Endothelial cell (in vitro differentiated cells): ENCODE measurements at places on chromosomes 5 and 9.
A peak's percentile ranks its signal among the peaks of the same experiment; 100 is the strongest.

DNA sequence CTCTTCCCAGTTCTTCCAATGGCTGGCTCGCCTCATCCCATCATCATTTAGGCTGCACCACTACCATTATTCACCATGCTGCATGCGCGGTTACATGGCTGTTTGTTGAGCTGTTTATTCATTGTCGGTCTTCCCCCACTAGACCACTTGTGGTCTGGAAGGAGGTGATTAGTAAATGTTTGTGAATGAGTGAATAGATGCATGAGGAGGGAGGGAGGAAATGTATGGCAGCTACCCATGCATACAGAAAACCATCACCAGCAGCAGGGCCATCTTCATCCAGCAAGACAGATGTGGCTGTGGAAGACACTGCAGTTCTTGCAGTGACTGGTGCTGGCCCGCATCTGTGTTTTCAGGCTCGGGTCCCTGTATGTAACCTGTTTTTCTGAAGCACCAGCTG, 113.3 kb upstream of the SAP30L start:
- no peak for DNase-seq

DNA sequence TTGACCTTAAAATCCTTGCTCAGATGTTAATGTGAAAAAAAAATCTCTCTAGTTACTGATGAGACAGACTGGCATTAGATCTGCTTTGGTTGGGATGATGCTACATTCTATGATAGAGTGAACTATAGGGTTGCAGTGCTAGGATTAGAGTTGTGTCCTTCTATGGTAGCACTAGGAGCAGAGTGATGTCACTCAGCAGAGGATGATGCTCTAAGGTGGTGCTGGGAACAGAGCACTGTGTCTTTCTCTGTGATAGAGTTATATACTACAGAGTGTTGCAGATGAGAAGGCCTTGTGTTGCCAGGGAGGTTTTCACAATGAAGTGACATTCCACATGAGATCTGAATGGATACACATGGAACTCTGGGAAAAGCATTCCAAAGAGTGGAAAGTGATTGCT, 462.3 kb downstream of the CDH12 start:
- DNase-seq = no peak

- DNase-seq = no peak
These were observed 14.6 kb upstream of the CFAP95 start for GRCh38 chr9:69805962-69806515.

DNA sequence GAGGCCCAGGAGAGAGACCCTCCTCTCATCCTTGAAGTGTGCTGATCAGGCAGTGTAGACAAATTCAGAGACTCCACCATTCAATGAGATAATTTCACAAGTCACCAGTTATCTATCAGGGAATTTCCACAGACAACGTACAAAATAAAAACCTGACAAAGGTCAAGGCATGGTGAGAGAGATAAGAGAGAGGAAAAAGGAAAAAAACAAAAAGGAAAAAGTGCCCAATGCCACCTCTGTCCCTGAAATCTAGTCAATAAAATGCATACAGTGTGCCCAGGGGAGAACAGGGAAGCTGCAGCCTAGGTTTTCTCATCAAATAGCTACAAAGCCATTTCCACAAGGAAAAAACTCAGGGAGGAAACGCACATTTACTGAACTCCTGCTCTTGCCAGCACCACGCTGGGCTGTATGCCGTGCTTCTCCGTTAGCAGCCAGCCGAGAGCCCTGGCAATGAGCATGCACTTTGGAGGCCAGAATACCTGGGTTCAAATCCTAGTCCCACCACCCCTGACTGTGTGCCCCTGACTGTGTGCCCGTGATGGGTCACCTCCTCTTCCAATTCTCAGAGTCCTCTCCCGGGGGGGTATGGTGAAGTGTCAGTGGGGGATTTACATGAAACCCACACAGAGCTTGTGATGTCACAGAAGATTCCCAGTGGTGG, 11.6 kb downstream of the WHRN start:
- DNase-seq = no peak

DNA sequence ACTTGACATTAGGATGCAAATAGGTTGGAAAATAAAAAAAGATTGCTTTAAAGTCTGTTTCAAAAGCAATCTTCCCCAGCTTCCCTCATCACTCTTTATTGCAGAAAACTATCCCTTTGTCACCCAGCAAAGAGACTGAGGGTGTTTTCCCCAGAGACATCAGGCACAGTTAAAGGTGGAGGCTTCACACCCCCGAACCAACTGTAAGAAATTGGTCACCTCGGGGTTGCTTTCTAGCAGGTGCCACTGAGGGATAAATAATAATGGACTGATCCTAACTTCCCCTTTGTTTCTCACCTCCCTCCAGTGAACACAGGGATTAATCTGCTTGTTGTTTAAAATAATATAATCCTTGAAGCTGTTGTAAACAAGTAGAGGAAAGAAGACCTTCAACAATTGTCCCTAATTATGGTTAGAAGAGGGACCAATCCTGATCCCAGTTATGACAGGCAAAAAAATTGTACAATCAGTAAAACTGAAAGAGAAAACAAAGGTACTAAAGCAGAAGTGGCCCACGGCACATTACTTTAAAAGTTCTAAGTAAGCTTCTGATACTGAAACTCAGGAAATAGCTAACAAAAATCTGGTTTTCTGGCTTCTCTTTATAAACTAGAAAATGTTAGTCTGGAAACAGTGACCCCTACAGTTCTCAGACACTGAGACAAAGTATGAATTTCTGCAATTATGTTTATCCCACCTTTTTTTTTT, 6.6 kb upstream of the PCSK1 start:
- no peak for DNase-seq

GRCh38 chr9:124475868-124476690, 25.8 kb downstream of the ADGRD2 start:
- DNase-seq = no peak

GRCh38 chr5:26948921-26949320, 89.5 kb downstream of the CDH9 start:
- DNase-seq = no peak

DNA sequence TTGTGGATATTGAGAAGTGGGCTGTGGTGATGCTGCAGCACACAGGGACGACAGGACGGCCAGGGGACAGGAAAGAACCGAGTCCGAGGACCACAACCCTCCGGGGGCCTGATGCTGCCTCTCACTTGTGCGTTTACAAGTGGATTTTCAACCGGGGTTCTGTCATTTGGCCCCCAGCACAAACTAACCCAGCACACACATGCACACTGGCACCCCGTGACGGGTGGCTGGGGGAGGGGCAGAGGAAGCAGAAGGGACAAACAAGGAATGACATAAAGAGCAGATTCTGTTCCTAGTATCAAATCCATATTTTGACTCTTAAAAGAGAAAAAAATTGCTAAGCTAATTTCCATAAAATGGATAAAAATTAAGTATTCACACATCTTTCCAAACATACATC, 18.3 kb upstream of the ZFYVE16 start:
- no peak for DNase-seq

DNA sequence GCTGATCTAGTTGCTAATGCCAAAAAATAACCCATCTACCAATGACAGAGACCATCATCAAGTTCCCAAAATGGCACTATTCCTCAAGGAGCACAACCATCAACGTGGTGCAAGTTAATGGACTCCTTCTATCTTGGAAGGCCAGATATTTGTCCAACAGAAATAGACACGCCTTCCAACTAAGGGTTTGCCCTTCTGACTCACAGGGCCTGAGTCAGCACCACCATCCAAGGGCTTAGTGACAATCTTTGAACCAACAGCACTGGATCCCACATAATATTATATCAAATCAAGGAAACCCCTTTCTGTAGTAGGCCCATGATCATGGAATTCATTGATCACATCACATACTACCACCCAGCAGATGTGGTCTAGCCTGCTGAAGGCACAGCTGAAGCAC, 84.3 kb downstream of the MED27 start:
- no peak for DNase-seq

DNA sequence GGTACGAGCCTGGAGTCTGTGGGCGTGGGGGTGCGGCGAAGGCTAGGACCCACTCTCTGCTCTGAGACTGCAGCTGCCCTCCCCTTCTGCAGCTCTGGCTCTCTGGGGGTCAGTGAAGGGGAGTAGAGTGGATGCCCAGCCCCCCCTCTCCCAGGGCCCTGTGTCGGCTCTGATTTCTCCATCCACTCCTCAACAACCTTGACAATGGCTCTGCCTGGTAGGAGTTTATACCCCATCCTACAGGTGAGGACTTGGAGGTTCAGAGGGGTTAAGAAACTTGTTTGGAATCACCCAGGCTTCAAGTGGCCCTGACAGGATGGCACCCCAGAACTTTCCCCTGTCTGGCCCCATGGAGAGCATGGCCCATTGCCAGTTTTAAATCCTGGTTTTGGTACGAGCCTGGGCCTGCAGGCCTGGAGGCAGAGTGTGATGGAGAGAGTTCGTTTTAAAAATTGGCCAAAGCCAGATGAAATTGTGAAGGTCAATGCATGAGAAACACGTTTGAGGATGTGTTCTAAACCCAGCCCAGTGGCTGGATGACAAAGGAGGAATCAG, 22.3 kb downstream of the NCS1 start:
- no peak for DNase-seq

GRCh38 chr9:129988607-129989361, 54.2 kb downstream of the FNBP1 start:
- DNase-seq = no peak

DNA sequence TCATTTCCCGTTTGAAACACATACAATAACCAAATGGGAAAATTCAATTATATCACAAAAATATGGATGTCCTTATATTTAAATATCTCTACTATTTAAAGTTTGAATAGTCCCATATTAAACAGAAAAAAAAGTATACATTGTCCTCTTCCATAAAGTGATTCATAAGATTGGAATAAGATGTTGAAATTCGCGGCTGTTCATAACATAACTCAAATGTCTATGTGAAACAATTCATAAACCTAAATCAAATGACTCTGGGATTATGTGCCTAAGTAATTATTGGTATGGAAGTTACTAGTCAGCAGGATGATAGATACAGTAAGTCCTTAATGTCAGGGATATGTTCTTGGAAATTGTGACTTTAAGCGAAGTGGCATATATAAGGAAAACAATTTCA, 3.9 kb upstream of the EFNA5 start:
- no peak for DNase-seq

GRCh38 chr9:112925058-112925641, 34.5 kb upstream of the SLC46A2 start:
- peak; percentile 43 for DNase-seq

DNA sequence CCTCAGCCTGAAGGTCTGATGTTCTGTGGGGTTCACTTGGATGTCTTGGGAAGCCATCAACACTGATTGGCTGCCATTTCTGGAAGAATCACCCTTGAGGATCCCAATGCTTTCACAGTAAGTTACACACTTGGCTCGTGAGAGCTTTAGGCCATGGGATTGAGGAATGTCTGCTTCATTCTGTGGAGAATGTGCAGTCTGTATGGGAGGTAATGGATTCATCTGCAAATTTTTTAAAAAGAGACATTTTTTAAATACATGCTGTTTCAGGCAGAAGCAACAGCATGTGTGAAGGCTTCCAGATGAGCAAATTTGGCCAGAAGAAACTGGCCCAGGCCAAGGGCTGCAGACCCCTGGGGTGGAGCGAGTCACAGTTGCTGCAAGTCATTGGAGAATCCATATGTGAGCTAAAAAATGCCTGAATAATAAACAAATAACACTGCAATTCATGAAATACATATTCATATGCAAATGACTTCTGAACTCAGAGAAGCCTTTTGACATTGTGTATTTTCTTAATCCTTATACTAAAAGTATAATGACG, 146.3 kb upstream of the RASEF start:
- no peak for DNase-seq

- DNase-seq = no peak
These were observed 15.0 kb downstream of the HMMR start for GRCh38 chr5:163475411-163475810.

DNA sequence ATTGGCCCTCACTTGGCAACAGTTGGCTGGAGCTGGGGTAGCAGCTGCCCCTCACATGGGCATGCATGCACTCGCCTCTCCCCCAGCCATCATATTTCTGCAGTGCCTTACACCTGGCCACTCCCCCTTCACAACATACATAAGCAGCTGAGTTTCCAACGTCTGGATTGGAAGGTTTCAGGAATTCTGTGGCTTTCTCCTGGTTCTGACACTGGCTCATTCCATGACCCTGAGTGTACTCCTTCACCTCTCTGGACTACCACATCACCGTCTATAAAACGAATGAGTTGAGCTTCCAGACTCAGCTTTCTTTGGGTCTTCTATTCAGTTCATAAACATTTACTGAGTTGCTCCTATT, 84.3 kb downstream of the GALNT10 start:
- no peak for DNase-seq

- DNase-seq = peak; percentile 26
These were observed 51.6 kb downstream of the ALG2 start for GRCh38 chr9:99169982-99170761.

- DNase-seq = no peak
These were observed 26.2 kb downstream of the RAD23B start for GRCh38 chr9:107309271-107309670.

DNA sequence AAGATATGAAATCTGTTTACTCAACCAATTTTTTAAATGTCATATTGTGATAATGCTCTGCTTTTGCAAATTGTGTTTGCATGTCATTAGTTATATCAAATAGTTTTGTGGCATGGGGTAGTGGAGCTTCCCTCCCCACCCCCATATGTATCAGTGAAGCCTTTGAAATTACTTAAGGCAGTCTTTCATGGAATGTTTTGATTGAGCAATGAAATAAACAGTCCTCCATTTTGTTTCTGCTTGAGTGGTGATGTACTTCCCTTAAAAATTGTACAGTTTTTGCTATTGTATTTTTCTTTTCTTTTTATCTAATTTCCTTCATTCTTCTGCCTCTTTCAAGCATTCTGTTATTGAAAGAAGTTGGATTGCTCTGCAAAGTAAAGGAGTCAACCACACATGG, 3.5 kb downstream of the SOWAHA start:
- no peak for DNase-seq

- no peak for DNase-seq
These were observed 28.5 kb upstream of the UNC5A start for GRCh38 chr5:176781638-176782570.

- DNase-seq = peak; percentile 58
These were observed 3.1 kb downstream of the EGFL7 start for GRCh38 chr9:136665704-136666371.

DNA sequence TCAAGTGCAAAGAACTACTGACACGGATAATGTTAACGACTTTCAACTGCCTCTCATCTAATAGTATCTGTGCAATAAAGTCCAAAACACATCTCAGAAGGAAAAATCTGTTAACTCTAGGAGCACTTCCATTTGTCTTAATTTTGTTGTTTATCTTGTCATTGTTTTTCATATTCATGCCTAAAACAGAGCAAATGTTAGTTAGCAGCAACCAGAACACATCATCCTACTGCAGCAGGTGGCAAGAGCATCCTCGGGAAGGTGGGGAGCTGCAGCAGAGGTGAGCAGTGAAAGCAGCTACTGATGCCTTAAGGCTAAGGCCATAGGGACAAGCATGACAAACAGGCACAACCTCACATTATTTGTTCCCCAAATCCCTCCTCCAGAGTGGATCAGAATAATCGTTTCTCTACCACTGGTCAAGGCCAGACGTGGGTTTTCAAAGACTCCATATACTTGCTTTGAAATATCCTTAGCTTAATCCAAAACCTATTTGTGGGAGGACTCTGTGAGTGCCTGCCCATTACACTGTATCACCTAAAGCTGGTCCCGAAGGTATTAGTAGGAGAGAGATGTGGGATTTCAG, 1.0 kb downstream of the HMGCS1 start:
- no peak for DNase-seq

- DNase-seq = no peak
These were observed 64.6 kb downstream of the CAST start for GRCh38 chr5:96726802-96727201.
